ENCODE measurements at places on chromosomes 3 and 15.

DNA sequence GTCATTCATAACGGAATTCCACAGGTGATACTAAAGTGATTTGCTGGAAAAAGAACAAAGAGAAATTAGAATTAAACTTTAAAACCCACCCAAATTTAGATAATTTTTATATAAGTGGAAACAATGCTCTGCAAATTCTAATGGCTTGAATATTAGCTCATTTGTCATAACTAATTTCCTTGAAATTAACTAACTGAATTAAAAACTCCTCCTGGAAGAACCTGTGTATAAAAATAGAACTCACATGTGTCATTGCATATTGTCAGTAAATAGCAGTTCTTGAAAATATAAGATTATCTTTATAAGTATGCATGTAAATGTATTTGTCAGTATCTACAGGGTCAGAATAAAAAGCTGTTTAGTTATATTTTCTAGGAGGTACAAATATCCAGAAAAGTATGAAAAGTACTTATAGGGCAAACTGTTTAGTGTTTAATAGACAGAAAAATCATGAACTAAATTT lies 16.3 kb downstream of the ZIC1 start:
- no peak for DNase-seq

- DNase-seq = no peak
These were observed 9.8 kb upstream of the PLAAT1 start for GRCh38 chr3:193231201-193231600.

DNA sequence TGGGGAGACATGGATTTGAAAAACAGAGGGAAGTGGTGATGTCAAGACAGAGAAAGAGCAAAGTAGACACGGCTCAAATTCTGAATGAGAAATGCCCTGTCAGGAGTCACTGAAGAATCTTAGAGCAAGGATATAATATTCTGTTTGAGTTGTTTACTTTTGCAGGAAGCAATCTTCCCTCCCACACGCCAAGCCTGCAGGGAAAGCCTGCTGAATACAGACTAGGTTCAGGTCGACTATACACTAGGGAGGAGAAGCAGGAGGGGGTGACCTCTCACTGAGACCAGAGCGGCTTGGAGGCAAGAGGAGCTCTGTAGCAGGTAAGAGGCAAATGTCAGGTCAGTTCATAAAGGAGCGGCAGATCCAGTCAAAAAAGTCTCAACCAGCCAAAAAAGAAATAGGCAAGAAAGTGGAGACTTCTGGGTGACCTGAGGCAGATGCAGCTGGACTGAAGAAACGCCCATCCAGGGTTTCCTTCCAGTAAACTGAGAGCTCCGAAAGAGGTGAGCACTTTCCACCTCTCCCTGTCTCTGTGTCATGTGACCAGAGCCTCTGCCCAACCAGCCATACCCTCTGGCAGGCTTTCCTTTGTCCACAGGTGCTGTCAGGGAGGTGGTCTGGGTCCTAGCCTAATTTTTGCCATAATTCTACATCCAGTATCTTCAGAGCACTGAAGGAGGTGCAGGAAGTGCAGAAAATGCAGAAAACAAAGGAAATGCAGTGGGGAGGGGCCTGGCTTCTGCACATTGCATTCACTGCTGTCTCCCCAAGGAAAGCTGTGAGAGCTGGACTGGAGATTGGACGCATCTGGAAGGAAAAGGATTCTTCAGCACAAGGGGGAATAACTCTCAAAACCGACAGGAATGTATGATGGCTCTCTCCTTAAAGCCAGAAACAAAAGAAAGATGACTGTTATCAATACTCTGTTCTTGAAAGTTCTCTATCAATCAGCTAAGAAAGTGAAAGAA lies 37.8 kb upstream of the CTXND1 start:
- DNase-seq = no peak

DNA sequence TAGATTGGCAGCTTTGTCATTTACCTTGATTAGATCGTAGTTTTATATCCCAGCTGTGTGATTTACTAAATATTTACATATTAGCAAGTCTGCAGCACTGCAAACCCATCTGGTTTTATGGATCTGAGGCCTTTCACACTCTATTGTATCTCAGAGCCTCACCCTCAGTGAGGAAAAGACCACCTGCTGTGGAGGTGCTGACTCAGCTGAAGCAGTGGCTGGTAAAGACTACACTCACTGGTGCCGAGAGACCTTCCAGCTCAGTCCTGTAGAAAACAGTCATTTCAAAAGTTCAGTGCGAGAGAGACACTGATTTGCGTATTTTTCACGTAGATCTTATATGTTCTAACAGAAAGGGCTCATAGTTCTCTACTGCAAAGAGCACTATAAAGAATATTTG lies 307.8 kb upstream of the TPM1 start:
- no peak for DNase-seq

- DNase-seq = no peak
These were observed 222.8 kb upstream of the UBE2E2 start for GRCh38 chr3:22980346-22980745.

GRCh38 chr3:98679986-98680385 lies 83.2 kb upstream of the ST3GAL6 start:
- DNase-seq = no peak
